ENCODE measurements at places on chromosomes 7 and 10. TPM values are rescaled to one million over a fixed set of nuclear protein-coding genes. Genes with fewer than 3 reads are reported as not detected.

Gene RNF148
- not detected for total RNA-seq

Gene ANKRD1
- 6.5 TPM for total RNA-seq

Gene OR2A1
- total RNA-seq, result not detected

Gene CCSER2
- total RNA-seq, result 8.5 TPM

Measured in A549 treated with CORT108297 at 1 μM for 4 hours (cell line).